ENCODE measurements at places on chromosomes 13 and 19. TPM values are rescaled to one million over a fixed set of nuclear protein-coding genes. Genes with fewer than 3 reads are reported as not detected.

GRCh38 chr13:77306458-77306857, 20.4 kb downstream of the MYCBP2 start:
- no peak for DNase-seq

DNA sequence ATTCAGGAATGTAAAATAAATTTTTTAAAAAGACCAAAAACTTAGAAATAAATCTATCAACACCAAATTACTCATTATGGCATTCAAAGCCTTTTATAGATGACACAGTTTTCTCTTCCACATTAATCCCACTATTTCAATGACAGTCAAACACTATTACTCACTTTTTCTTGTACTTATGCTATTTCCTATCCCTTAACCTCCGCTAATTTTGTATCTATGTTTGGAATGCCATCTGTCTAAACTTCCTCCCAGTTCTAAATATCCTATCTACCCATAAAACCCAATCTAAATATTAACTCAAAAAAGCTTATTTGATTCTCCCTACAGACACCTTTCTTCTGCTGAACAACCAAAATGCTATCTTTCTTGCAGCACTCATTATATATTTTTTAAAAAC, 203.5 kb downstream of the ENOX1 start:
- DNase-seq: no peak

DNA sequence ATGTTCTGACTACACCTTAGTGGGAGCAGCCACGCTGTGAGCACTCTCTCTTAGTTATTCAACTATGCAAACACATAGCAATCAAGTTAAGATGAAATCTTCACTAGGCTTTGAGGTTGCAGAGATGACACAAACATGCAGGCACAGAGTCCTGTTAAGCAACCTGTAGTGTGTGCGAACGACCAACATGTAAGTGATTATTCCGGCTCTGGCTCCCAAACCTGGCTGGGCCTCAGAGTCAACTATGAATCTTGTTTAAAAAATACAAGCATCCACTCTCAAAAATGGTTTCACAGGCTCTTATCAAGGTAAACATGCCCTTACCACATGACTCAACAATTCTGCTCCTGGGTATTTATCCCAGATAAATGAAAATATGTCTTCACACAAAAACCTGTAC, 91.4 kb downstream of the IRS2 start:
- DNase-seq: no peak

DNA sequence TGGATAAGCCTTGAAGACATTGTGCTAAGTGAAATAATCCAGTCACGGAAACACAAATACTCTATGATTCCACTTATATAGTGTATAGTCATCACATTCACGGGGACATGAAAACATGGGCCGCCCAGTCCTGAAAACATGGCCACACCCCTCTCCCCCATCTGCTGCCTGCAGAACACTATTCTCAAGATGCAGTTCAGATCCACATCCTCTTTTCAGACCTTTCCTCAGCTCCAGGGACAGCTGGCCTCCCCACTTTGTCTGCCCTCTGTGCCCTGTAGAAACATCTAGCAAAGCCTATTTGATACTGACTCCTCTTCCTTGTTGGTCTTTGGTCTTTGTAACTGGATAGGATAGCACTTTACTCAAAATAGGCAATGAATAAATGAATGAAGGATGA, 8.3 kb downstream of the RFX2 start:
- no peak for DNase-seq

GRCh38 chr13:90091611-90092010, 1255.9 kb upstream of the MIR17HG start:
- DNase-seq: no peak

ADGRE3 gene
- polyA plus RNA-seq: 0.15 TPM

Measured in right lung (tissue), 10 donors.